ENCODE measurements at places on chromosomes 5 and 9.

- no peak for DNase-seq
These were observed 28.4 kb downstream of the CDHR2 start for GRCh38 chr5:176577312-176578176.

- no peak for DNase-seq
These were observed 57.5 kb downstream of the ZNF510 start for GRCh38 chr9:96720435-96720834.

- DNase-seq, result no peak
These were observed 576 bp downstream of the ALDOB start for GRCh38 chr9:101434998-101435397.

GRCh38 chr5:158677470-158677838, 422.3 kb downstream of the EBF1 start:
- DNase-seq, result no peak

- no peak for DNase-seq
These were observed 7.1 kb downstream of the BRD9 start for GRCh38 chr5:885529-885928.

DNA sequence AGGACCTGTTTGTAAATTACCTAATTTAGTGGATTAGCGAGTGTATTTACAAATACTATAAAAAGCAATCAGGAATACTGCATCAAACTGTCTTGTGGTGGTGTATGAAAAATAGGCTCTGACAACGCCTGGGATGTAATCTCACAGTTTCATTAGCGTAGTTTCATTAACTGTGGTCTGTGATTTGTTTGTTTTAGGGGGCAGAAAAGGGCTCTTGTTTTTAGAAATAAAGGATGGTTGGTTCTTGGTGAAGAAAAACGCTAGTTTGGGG, 1.4 kb downstream of the SLC44A1 start:
- DNase-seq, result no peak

- DNase-seq, result no peak
These were observed 111.6 kb downstream of the SNX18 start for GRCh38 chr5:54629115-54629514.

DNA sequence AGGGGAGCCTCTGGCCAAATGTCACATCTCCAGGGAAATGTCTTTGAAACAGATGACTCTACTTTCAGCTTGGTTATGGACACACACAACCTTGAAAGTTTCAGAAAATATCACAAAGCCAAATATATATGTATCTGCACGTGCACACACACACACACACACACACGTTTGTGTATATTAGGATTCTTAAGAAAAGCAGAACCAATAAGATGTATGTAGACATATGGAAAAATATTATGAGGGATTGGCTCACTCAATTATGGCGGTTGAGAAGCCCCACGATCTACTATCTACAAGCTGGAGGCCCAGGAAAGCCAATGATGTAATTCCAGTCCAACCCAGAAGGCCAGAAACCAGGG, 194.9 kb downstream of the PALM2AKAP2 start:
- no peak for DNase-seq

- DNase-seq, result no peak
These were observed 125.6 kb downstream of the NXNL2 start for GRCh38 chr9:88660611-88661010.

DNA sequence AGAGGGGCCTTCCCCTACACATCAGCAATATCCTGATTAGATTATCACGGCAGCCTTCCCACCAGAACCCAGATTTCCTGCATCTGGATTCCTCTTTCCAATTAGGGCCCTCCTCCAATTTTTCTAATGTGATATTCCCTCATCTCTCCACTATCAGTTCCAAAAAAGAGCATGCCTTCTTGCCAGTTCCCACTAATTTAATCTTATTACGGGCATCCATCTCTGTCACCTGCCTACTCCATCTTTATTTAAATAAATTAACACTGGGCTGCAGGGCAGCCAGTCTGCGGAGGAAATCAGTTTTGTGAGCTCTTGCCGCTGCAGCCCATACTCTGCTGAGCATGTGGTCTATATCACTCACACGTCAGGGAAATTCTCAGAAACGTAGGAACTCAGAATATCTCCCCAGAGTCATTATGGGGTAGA, 16.6 kb upstream of the FBP2 start:
- DNase-seq, result no peak

DNA sequence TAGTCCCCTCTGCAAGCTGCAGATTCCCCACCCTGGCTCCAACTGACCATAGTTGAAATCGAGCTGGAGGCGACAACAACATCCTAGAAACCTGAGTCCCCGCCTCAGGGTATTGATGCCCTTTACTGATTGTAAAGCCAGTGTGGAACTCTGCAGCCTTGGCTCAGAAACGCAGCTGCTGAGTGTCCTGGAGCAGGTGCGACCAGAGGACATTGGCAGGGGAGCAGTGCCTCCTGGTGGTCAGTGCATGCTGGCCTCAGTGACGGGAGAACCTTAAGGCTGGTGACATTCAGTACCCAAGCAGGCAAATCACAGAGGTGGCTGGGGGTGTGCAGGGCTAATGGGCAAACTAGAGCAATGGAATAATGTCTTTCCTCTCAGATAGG, 20.4 kb upstream of the ZNF354B start:
- DNase-seq, result no peak

- DNase-seq, result no peak
These were observed 928.5 kb downstream of the TLE4 start for GRCh38 chr9:80500300-80500699.

DNA sequence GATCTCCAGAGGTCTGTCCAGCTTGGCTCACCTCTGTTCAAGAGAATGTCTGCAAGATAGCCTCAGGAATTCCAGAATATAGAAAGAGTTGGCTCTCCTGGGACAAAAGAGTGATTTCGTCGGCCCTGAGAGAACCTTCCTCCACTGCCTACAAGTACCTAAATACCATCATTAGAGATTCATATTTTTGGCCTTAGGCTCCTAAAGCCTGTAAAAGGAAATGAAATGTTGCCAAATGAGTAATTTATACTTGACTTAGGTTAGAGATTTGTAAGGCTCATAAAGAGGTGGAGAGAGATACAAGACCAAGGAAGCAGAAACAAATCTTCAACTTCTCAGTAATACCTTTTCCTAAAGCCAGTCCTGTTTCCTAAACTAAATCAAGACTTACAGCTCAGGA, 146.2 kb downstream of the CCDC192 start:
- DNase-seq, result no peak

GRCh38 chr5:95892784-95893354, 68.8 kb downstream of the ELL2 start:
- DNase-seq, result no peak

- DNase-seq, result no peak
These were observed 697 bp downstream of the SLC1A1 start for GRCh38 chr9:4490705-4491625.

DNA sequence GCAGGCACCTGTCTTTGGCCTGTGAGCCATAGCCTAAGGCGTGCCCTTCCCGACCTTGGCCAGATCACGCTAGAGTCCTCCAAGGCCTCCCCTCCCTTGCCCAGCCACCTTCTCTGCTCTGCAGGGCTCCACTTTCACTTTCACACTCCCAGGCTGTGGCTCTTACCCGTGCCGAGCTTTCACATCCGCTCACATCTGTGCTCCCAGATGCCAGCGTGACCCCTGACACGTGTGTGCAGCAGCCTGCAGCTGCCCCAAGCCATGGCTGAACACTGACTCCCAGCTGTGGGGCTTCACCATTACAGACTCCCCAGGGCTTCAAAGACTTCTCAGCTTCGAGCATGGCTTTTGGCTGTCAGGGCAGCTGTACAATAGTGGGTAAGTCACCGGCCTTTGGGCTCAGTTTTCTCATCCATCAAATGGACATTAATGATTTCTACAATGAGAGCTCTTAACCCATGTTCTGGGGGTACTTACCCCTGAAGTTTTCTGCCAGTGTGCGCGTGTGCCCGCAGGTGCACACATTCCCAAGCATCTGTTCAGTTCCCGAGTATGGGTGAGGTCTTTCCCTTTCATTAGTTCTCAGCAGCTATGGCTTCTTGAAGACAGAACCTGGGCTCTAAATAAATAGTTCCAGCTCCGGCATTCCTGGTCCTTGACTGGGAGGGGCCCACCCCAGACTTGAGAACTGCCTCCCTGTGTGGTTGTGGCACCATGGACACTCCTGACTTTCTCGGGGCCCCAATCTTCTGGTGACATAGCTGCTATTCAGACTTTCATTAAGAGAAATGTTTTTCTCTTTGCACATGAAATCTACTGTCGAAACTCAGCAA, 118.6 kb downstream of the RGS3 start:
- peak; percentile 77 for DNase-seq

DNA sequence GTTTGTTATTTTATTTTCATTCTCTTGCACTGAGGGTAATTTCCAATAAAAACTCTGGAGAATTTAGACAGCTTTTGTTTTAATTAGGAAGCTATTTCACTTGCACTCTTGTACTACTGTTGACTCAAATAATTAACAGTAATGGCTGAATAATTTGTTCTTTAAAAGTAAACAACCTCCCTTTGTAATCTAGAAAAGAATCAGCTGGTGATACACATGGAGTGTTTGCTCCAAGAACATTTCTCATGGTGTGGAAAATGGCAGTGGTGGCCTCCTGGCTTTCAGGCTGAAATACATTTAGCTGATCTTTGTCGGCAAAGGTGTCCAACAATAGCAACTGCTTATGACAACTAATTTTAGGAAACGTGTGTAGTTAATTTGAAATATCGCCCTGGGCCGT, 129.4 kb downstream of the C9orf152 start:
- DNase-seq, result no peak

DNA sequence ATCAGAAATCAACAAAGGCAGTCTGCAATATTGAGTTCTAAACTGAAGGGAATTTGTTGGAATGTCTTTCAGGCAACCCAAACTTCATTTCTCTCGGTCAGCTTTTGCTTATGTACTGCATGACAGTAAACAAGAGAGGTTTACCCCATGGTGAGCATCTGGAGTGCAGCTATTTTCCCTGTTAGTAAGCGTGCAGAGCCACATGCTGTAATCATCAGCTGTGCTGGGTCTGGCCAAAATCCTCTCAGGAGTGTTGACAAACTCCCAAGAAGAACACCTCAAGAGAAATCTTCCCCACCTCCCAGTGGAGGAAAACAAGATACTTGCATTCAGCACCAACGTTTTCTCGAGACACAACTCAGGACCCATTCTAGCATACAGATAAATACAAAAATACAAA, 83.6 kb upstream of the ADAMTSL1 start:
- DNase-seq, result peak; percentile 58

GRCh38 chr5:151628112-151628823, 37.1 kb upstream of the FAT2 start:
- DNase-seq, result no peak

DNA sequence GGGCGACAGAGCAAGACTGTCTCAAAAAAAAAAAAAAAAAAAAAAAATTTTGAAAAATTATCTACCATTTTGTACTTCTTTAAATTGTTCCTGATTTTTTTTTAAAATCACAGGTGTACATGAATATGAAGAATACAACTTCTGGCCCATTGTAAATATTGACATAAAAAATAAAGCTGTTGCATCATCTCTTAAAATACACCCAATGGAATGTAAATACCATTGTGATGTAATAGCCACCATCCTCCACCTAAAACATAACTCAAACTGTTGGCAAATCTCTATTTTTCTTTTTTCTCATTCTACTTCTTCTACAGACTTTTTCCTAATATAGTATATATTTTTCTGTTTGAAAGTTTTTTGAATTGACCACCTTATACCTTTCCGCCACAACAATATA, 61.0 kb upstream of the TEX48 start:
- DNase-seq, result no peak

DNA sequence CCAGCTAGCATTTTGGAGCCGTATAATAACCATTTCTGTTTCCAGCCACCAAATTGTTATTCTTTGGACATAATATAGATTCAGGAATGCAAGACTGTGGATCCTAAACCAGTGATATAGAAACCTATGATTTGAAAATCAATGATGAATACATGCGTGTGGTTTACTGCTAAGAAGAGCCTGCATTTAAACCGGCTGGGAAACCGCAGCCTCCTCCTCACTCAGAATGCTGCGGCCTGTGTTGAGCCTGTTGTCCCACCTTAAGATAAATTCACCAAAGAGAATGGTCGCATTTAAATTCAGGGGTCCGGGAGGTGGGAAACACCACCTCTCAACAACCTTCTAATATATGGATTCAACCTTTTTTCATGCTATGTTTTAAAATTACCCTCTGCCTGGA, 148.0 kb downstream of the MEF2C start:
- DNase-seq, result no peak

DNA sequence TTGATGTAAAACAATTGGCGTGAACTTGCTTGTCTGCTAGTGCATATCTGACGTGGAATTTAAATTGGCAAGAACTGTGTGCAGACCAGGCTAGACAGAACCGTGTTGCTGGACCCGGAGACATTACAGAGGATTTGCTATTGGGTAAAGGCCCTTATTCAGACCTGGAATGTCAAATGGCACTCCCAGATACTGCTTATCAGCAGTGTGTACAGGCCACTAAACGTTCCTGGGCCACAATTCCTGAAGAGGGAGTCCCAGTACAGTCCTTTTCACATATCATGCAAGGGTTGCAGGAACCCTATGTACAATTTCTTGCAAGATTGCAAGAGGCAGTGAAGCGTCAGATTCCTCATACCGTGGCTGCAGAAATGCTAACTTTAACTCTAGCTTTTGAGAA, 13.5 kb upstream of the MCCC2 start:
- DNase-seq, result no peak

DNA sequence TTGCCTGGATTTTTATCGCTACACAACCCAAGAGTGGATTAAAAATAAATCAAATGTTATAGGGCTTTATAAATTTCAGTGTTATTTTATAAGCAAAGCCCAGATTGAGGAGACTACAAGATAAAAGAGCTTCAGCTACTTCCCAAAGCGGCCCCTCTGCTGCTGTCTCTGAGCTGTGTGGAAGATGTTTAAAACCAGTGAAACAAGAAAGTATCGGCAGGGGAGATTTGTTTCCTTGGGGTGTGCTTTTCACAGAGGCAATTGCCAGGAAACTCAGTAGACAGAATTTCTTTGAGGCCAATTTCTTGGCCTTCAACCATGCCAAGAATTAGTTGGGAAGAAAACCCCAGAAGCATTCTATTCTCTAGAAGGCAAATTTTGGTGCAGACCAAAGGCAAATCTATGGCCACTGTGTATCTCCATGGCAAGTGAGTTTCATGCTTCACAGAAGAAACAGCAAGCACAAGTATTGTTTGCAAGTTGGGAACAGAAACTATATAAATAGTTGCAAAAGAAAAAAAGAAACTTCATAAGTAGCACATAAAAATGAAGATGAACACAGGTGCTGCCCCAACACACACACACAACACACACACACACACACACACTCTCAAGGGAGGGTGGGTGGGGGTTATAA, 197.2 kb downstream of the PARP8 start:
- DNase-seq, result no peak

- DNase-seq, result no peak
These were observed 837.1 kb upstream of the SEMA6A start for GRCh38 chr5:117411701-117412100.

Measured in HFF-Myc (cell line).